ENCODE measurements at places on chromosomes 1 and 21.

DNA sequence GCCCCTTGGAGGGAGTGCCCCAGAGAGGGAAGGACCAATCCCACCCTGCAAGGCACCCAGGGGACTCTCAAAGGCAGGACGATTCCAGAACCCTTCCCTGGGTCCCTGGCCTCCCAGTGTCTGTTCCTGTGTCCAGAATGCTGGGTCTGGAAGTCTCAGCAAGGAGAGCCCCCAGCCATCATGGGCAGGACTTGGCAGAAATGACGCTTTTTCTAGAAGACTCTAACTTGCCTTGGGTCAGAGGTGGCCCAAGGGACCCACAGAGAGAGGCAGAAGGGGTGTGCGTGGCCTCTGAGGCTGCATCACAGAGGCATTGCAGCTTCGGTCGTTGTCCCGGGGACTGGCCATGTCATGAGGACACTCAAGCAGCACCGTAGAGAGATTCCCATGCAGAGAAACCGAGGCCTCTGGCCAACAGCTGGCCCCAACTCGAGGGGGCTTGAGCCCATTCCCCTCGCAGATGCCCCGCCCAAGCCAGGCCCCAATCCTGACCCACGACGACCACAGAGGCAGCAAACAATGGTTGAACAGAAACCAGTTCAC lies 57.8 kb downstream of the WNT9A start:
- no peak for DNase-seq

GRCh38 chr1:163357378-163357777 lies 35.6 kb downstream of the NUF2 start:
- no peak for DNase-seq

- no peak for DNase-seq
Observed at GRCh38 chr1:82931006-82931405, 1067.9 kb downstream of the TTLL7 start.

- no peak for DNase-seq
Observed at GRCh38 chr1:89550995-89551394, 26.4 kb downstream of the LRRC8B start.

- no peak for DNase-seq
Observed at GRCh38 chr1:65260851-65261473, 48.4 kb upstream of the DNAJC6 start.

GRCh38 chr1:155130272-155131006 lies 2.8 kb downstream of the EFNA1 start:
- DNase-seq = no peak

- DNase-seq = no peak
Observed at GRCh38 chr1:233962878-233963277, 58.4 kb downstream of the SLC35F3 start.

DNA sequence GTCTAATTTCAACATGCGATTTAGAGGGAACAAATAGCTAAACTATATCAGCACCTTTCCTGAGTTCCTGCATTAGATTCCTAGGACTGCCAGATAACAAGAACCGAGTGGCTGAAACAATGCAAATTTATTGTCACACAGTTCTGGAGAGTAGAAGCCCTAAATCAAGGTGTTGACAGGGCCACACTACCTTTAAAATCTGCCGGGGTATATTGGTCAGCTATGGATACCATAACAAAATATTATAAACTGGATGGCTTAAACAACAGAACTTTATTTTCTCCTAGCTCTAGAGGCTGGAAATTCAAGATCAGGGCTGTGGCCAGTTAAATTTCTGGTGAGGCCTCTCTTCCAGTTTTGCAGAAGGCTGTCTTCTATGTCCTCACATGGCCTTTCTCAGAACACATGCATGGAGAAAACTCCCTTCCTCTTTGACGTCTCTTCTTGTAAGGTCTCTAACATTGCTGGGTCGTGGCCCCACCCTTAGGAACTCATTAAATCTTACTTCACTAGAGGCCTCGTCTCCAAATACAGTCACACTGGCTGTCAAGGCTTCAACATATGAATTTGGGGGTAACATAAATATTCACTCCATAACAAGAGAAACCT lies 144.3 kb downstream of the FCRL5 start:
- no peak for DNase-seq

- DNase-seq = peak; percentile 48
Observed at GRCh38 chr1:44775930-44776729, 790 bp downstream of the RPS8 start.

GRCh38 chr1:54200519-54200997 lies 591 bp downstream of the MRPL37 start:
- DNase-seq = no peak

DNA sequence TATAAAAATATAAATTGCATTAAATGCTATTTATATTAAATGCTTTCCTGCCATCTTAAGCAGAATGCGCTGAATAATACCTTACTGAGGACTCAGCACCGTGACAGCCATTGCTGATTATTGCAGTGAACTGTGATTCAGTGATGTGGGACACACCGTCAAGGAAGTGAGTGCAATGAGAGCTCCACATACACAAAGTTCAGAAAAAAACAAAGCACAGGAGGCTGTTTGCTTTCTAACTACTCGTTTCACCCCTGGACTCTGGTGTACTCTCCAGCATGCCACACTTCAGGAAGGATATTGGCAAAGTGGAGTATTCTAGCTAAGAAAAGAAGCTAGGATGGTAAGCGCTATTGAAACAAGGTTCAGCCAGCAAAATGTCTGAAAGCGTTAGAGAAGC lies 57.4 kb upstream of the CXADR start:
- DNase-seq = no peak

GRCh38 chr1:93516164-93516563 lies 68.2 kb downstream of the FNBP1L start:
- no peak for DNase-seq

GRCh38 chr1:230077436-230078213 lies 10.6 kb downstream of the GALNT2 start:
- no peak for DNase-seq

GRCh38 chr1:180199018-180199417 lies 31.0 kb upstream of the LHX4 start:
- DNase-seq = no peak

GRCh38 chr21:29114765-29115500 lies 15.5 kb upstream of the MAP3K7CL start:
- DNase-seq = no peak

- DNase-seq = no peak
Observed at GRCh38 chr1:16999863-17000262, 11.9 kb downstream of the ATP13A2 start.

GRCh38 chr1:31843506-31843905 lies 27.7 kb upstream of the SPOCD1 start:
- no peak for DNase-seq

DNA sequence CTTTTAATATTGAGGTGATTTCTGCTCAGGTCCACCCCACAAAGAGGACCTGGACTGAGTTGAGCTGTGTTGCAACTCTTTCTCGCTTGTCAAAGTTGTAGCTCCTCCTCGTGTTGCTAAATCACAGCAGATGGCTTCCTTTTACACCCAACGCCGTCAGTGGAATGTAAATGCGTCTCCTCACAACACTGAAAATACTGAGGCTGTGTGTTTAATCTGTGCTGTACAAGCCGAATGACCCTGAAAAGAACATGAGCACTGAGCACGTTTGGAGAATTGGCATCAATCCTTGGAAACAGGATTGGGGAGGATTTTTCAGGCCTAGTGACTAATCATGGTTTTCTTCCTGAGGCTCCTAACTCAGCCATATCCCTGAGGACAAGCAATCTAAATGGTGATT lies 196.0 kb downstream of the CRB1 start:
- no peak for DNase-seq

DNA sequence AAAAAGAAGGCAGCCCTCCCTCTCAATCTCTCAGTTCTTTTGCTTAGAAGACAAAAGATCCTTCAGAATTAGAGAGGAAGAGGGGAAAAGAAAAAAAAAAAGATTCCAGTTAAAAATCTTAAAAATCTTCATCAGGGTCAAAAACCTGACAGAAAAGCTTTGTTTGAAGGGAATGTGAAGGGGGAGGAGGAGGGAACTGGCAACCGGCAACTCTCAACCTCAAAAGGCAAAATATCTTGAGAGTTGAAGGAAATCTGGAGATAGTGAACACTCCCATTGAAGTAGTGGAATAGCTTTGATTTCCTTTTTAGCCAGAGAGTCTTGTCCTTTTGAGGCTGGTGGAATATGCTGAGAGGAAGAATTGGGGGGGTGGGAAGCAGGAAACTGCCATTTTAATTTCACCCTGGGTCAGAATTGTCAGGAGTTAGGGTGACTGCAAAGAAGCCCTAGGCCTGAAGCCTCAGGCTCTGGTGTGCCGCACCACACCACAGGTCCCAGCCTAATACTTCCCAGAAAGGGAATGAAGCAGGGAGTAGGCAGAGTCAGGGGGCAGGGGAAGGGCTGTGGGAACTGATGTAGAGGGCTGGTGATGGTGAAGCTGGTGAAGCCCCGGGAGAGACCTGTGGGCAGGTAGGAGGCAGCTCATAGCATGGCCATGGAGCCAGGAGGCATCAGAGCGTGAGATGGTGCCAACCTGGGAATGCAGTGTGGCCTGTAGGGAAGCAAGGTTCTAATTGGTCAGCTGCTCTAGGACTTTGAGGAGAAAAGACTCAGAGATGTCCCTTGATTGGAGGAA lies 24.6 kb downstream of the KIRREL1 start:
- DNase-seq = no peak

DNA sequence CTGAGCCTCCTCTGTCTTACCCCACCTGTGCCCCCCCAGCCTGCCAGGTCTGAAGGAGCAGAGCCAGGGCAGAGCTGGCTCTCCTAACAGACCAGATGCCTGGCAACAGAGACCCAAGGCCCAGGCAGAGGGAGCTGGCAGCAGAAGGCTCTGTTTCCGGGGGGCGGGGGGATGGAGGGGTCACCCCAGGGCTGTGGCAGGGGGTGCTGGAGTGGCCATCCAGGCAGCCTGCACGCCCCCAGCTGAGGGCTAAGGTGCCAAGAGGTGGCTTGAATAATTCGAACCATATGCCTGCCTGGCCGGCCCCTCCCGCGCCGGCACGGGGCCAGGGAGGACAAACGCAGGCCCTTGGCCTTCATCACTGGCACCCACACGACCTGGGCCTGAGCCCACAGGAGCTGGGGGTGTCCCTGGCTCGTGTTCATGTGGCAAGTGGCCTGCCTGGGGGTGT lies 16.0 kb upstream of the PLEKHG5 start:
- DNase-seq = no peak

DNA sequence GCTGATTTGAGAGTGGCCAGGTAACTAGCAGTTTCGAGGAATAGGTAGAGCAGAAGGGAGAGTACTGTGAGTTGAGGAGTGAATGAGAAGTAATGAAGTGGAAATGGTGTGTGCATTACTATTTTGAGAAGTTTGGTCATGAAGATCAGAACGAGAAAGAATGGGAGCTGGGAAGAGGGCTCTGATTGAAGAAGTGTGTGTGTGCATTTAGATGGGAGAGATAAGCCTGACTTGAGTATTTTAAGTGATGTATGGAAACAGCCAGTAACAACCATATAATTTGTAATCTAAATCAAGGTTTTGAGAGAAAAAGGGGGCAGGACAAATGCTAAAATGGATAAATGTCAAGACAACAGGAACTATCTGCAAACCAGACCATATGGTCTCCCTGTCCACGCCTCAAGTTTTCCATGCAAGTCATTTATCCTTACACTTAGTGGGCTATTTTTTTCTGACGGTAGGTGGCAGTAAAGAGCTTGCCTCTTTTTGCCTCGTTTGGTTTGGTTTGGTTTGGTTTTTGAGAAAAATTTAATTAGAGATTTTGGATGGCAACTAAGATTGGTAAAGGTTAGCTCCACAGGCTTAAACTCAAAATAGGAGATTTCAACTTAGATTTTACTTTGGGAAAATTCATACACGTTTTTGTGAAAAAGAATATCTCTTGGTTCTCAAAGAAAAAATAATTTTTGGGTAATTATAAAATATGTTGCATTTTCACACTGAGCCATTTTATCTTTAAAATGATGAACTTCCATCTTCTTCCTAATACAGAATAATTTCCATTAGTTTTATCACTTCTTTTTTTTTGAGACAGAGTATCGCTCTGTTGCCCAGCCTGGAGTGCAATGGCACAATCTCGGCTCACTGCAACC lies 9.5 kb upstream of the B3GALNT2 start:
- DNase-seq = no peak

GRCh38 chr21:35548904-35549615 lies 500.0 kb upstream of the RUNX1 start:
- DNase-seq = no peak

DNA sequence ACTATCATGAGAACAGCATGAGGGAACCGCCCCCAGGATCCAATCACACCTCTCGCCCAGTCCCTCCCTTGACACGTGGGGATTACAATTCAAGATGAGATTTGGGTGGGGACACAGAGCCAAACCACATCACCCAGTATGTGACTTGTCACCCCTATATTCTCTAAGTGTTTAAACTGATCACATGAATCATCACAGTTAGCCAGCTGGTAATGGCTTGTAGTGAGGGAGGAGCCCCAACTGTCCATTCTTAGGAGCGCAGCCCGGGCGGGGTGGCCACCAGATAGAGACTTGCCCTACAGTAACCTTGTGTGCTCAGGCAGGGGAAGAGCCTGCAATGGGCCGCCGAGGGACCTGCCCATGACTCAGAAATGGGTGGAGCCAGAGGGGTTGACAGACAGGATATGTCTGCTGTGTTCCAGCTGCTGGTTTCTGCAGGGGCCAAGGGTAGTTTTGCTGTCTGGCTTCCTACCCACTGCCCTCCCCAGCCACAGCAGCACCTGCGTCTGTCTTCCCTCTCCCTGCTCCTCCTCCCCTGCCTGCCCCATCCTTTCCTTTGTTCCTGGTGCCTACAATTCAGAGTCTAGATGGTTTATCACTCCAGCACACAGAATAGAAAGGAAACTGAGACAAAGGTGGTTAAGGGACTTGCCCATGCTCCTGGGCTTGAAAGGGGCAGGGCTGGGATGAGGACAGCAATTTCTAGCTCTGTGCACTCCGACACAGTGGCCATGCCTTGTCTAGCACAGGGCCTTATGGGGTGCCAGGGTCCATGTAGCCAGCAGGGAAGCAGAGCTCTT lies 9.2 kb downstream of the ABCG1 start:
- DNase-seq = peak; percentile 89

GRCh38 chr1:18640228-18641004 lies 9.8 kb downstream of the PAX7 start:
- DNase-seq = no peak

DNA sequence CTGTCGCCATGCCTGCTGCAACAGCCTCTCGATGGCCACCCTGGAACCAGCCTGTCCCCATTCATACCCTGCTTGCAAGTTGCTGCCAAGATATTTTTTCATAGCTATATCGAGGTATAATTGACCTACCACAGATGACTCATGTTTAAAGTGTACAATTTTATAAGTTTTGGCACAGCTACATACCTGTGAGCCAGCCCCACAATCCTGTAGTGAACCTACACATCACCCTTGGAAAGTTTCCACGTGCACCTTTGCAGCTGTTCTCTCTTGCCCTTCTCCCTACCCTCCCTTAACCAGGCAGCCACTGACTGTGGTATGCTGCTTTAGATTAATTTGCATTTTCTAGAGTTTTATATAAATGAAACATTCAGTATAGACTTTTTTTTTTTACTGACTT lies 23.0 kb upstream of the KCNJ6 start:
- DNase-seq = no peak

GRCh38 chr1:36603461-36603860 lies 120.7 kb upstream of the CSF3R start:
- no peak for DNase-seq

Measured in activated naive CD4-positive, alpha-beta T cell treated with anti-CD3 and anti-CD28 coated beads, Interleukin-2, amount 50 U/mL, for 16 hours (primary cell).